ENCODE measurements at places on chromosomes 6 and 20.

DNA sequence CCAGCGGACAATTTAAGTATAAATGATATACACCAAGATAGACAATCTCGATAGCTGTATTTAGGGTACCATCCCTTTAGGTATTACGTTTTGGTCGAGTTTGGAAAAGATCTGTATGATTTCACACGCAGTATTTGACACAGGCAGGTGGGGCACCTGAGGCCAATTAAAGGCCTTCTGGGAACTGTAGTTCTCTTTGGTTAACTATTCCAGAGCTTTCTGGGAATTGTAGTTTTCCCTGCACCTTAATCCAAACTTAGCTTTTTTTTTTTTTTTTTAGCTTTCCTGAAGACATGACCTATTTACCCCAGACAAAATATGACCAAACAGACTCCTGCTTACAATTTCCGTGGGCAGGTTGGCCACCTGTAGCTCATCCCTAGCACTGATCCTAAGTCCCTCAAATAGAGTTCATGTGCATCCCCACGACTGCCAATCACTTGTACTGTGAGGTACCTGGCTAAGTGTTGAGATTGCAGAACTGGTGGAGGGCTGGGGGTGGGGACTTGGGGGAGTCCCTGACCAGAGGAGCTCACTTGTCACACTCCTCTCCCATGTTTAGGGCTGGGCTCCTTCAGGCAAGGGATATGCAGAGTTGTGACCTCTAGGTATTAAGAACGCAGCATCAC is 999 bp upstream of the EHMT2 start:
- DNase-seq, result peak; percentile 44

DNA sequence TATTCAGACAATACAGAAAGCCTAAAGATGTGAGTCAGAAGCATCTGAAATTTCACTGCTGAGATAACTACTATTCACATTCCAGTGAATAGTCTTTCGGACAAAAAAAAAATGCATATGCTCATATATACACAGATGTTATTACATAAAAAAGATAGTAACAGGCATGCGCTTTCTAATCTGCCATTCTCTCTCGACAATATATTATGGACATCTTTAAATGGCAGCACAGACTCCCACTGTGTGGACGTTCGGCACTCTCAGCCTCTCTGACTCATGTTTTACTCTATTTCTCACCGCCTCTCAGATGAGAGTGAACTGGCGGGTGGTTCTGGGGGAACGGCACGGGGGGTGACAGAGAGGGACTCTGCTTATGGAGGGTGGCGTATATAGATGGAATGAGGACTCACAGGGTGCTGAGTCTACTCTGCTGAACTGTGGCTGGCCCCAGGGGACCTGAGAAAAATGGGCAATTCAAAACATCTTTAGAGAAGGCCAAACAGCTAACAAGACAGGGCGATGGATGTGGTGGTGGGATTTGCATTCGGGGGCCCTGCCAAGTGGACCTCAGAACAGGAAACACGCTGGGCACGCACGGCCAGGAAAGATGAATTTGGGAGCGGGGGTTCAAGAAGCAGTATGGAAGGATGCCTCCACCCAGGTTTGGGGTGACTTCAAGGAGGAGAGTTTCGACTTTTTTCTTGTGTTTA is 68.9 kb downstream of the MDGA1 start:
- DNase-seq, result no peak

DNA sequence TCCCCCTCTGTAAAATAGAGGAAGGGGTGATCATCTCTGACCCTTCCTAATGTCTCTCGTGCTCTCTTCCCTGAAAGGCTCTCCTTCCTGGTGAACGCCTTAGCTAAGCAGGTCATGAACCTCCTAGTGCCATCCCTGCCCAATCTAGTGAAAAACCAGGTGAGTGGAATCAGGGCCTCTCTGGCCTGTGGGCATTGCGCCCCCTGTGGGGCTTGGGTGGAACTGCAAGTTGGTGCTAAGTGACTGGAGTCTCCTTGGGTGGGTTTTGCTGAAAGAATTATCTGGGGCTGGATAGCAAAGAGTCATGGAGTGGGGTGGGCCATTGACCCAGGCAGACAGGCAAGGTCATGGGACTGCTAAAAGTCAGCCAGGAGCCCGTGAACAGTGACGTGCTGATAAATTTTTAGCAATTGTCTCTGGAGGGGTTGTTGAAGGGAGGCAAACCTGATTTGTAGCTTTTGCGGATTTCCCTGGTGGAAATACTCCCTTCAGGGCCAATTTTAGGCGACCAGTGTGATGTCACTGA is 8.9 kb downstream of the BPIFB1 start:
- DNase-seq, result peak; percentile 71

DNA sequence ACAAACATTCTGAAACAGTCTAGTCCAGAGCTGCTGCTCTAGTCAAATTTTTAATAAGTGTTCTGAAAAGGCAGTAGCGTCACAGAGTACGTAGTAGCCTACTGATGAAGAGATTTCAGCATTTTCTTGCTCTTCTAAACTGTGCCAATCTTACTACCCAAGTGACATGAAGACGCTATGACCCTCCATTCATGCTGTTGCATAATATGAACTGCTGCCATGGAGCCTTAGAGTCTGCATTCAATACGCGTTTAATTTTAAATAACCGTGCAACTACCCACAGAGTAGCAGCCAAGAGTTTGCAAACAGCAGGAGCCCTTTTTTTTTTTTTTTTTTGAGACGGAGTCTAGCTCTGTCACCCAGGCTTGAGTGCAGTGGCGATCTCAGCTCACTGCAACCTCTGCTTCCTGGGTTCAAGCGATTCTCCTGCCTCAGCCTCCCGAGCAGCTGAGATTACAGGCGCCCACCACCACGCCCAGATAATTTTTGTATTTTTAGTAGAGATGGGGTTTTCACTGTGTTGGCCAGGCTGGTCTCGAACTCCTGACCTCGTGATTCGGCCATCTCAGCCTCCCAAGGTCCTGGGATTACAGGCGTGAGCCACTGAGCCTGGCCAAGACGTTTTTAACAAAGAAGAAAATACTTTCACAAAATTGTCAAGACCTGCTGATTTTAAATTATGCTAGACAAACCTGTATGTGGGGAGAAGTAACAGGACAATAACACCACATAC is 44.3 kb downstream of the EZR start:
- DNase-seq, result no peak

GRCh38 chr6:106063448-106063850 is 22.7 kb upstream of the PRDM1 start:
- no peak for DNase-seq
